Right renal pelvis (tissue), 4 donors: ENCODE measurements at places on chromosomes 2 and 18. TPM values are rescaled to one million over a fixed set of nuclear protein-coding genes. Genes with fewer than 3 reads are reported as not detected.
A peak's percentile ranks its signal among the peaks of the same experiment; 100 is the strongest.

- DNase-seq = no peak
Observed at GRCh38 chr18:45864081-45864480, 38.6 kb downstream of the SIGLEC15 start.

CCDC85A gene
- 2.2 TPM for polyA plus RNA-seq

- DNase-seq = no peak
Observed at GRCh38 chr2:143526498-143526897, 397.3 kb downstream of the ARHGAP15 start.

DHX57 gene
- polyA plus RNA-seq = 34.1 TPM

- DNase-seq = peak; percentile 20
Observed at GRCh38 chr18:47756364-47757016, 174.0 kb downstream of the SMAD2 start.

GRCh38 chr18:49612515-49613033 is 50.7 kb downstream of the LIPG start:
- DNase-seq = no peak

GRCh38 chr2:160044728-160045127 is 17.7 kb downstream of the PLA2R1 start:
- no peak for DNase-seq

GRCh38 chr2:125427721-125428315 is 1228.1 kb upstream of the GYPC start:
- no peak for DNase-seq

MAP3K19 gene
- 0.73 TPM for polyA plus RNA-seq

TANC1 gene
- 43.6 TPM for polyA plus RNA-seq

TEKT4 gene
- 0.16 TPM for polyA plus RNA-seq

C2orf78 gene
- not detected for polyA plus RNA-seq

GRCh38 chr2:176269319-176270099 is at the start of gene MTX2:
Gene MTX2, plus strand, starts transcription at chr2:176269442. Its CDS starts 188 bp downstream, at chr2:176269630.
- peak; percentile 71 for DNase-seq

GRCh38 chr2:232634206-232635150 is 1.1 kb downstream of the EFHD1 start:
- no peak for DNase-seq

GRCh38 chr18:48410095-48410920 is 1.1 kb upstream of the ZBTB7C start:
- peak; percentile 86 for DNase-seq

DNA sequence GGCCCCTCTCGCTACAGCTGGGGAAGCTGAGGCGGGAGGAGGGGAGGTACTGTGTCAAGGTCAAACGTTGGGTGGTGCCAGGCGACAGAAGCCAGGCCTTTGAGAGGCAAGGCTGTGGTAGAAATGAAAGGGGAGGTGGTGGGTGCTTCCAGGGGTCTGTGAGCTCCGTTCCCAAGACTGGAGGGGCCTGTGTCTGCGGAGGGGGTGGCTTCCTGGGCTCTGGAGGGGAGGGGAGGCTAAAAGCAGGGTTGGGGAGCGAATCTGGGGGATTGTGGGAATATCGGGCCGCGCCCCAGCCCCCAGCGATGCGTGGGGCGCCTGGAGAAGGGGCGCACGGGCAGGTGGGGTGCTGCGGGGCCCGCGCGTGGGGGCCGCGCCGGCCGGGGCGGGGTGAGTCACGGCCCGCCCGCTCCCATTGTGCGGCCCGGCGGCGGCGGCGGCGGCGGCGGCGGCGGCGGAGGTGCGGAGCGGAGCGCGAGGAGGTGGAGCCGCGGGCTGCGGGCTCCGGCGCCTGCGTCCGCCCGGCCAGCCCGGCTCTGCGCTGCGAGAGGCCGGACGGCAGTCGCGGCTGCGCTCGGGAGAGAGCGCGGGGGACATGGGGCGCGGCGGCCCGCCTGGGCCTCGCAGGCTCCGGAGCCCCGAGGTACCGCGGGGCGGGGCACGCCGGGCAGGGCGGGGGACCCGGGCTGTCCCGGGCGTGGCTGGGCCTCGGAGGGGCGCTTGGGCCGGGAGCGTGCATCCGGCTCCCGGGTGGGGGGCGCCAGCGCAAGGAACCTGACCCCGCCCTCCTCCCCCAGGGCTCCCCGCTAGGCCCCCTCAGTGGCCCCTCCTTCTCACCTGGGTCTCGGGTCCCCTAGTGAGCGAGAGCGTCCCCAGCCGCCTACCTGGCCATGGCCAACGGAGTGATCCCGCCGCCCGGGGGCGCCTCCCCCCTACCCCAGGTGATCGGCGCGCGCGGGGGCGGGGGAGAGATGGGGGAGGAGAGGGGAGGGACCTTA is at the start of gene SLC4A3:
TSS of gene SLC4A3 (plus strand) at position 528 of the 998 bp plus-strand sequence. CDS start at position 891, 363 bp downstream.
- no peak for DNase-seq

OST4 gene
- 255 TPM for polyA plus RNA-seq

DNA sequence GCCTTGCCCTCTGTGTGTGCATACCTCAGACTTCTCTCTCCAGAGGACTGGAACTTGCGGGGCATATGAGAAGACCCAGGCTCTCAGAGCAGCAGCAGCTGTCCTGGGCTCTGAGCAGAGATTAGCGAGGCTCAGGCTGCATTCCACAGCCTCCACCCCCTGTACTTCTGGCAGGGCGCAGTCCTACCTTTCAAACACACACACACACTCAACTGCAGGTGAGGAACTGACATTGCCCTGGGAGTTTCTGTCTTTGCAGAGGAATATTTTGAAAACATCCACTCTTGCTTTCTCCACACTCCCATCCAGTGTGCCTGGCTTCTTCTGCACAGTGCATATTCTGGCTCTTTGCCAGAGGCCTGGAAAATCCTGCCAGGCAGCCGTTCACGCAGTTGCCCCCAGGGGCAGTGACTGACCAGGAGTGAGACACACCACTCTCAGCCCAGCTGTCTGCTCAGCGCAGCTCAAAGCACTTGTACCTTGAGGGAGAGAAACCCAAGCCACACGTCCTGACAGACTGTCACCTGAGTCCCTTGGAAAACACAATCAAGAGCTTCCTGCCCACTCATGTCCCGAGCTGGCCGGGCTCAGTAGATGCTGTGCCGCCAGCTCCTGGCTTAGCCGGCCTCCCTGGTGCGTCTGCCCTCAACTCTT is 460.8 kb downstream of the RNF144A start:
- DNase-seq = peak; percentile 24

DNA sequence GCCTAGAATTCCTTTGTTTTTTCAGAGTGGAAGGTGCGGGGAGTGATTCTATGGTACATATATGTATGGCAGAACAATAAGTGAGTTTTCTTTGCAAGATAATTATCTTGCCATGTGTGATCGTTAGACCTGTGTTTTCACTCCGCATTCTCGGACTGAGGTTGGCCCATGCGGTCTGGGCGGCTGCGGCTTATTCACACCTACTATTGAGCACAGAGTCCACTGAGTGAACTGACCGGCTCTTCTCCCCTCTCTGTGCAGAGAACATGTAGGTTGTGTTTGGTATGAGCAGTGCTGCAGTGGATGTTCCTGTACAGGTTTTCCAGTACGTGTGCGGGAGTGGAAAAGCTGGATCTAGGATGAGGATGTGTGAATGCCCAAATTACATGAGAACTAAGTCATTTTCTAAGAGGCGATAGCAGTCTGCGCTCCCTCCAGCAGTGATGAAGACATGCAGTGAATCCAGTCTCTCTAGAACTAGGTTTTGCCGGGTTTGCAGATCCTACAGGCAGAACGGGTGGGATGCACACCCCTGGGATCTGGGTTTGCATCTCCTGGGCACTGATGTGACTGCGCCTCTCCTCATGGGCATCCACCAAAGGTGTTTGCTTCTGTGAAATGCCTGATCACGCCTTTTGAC is 27.1 kb downstream of the MTERF4 start:
- DNase-seq = no peak

GCG gene
- not detected for polyA plus RNA-seq

CD28 gene
- 1.3 TPM for polyA plus RNA-seq

PSMA8 gene
- polyA plus RNA-seq = not detected
